Inflammatory macrophage (primary cell): ENCODE measurements at places on chromosomes 16 and 17.
A peak's percentile ranks its signal among the peaks of the same experiment; 100 is the strongest.

GRCh38 chr16:59864981-59865666 is 1131.0 kb upstream of the GOT2 start:
- no peak for DNase-seq

DNA sequence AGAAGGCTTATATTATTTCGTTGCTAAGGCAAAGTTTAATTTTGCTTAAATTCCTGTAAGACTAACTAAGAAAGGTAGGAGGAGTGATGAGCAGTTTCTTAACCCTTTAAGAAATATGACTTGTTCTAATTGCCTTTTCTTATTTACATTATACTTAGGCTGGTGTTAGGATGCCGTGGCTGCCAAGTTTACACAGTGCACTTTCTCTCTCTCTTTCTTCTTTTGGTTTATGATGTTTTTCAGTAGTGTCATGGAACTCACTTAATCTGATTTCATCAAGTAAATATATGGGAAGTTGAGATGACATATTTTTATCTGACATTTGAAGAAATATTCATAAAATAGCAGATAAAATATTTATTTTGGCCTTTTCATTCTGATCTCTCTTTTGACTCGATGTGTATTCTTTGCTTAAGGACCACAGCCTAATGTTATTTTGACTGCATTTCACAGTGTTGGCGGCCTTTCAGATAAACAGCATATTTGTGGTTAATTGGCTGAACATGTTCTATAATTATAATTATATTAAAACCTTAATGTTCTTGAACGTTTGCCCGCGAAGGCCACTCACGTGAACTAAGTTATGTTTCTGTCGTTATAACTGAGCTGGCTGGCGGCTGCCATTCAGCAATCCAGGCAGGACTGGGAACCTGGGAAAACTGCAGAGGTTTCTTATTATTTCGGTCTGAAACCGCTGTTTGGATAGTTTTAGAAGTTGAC is 191.6 kb downstream of the WWOX start:
- DNase-seq: no peak

- peak; percentile 91 for DNase-seq
Observed at GRCh38 chr16:21611198-21611555, 11.8 kb downstream of the METTL9 start.

DNA sequence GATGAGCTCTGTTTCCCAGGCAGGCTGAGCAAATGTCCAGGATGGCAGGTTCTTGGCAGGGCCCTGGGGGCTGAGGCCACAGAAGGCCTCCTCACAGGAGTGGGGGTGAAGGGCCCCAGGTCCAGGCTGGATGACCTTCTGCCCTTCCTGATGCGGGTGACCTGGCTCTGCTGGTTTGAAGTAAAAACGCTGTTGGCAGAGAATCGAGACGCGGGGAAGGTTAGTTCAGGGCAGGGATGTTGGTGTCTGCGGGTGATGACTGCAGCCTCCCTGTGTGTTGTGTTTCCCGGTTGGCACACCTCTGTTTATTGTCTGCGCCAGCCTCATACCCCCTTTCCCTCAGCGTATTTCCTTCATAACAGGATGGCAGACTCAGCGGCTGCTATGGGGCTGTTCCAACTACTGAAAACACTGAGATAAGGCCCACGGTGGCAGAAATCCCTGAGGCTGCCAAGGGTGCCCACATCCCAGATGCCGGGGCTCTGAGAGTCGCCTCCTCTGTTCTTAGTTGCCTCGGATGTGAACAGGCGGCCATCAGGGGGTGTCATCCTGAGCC is 104.6 kb downstream of the METRNL start:
- no peak for DNase-seq
